AG09309 (cell line): ENCODE measurements at places on chromosomes 4 and X.

DNA sequence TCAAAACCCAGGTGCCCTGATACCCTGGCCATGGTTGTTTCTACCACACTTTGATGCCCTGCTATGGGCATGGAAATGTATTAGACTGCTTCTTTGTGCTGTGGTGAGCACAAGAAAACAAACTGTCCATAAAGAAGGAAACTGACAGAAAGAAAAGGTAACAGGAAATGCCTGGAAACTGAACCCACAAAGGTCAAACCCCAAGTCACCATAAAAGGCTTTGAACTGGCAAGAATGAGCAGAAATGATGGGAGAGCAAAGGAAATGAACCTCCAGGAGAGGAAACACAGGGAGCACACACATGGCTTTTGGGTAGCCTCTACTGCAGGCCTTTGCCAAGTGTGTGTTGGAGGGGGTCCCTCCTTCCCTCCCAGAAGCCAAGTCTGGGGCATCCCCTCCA is 35.0 kb downstream of the LHFPL1 start:
- no peak for DNase-seq

GRCh38 chrX:53681661-53682060 is 4.9 kb downstream of the HUWE1 start:
- DNase-seq: no peak

DNA sequence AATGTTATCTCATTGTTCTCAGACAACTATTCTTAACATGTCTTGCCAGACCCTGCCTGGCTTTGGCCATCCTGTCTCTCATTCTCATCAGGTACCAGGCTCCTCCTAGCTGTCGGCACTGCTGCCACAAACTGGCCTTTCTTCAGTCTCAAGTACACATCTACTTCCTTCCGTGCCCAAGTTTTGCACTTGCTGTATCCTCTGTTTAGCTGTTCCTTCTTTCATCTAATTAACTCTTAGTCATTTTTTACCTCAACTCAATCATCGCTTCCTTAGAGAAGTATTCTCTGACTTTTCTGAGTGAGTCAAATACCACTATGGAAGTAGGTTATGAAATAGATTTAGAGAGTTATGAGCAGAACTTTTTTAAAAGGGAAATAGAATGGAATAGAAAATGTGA is 19.7 kb downstream of the CXCL3 start:
- no peak for DNase-seq

GRCh38 chrX:13287816-13288215 is 32.0 kb downstream of the ATXN3L start:
- no peak for DNase-seq

- no peak for DNase-seq
These were observed 384.8 kb downstream of the PPP4R3C start for GRCh38 chrX:27078371-27078770.

DNA sequence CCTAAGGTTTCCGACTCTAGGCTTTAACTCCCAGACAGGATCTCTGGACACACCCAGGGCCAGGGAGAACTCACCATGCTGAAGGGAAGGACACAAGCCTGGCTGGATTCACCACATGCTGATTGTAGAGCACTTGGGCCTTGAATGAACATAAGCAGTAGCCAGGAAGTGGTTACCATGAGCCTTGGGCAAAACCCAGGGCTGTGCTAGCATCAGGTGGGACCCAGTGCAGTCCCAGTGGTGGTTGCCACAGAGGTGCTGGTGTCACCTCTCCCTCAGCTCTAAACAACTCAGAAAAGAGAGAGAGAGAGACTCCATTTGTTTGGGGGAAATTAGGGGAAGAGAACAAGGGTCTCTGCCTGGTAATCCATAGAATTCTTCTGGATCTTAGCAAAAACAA is 77.0 kb downstream of the KLHL13 start:
- no peak for DNase-seq

DNA sequence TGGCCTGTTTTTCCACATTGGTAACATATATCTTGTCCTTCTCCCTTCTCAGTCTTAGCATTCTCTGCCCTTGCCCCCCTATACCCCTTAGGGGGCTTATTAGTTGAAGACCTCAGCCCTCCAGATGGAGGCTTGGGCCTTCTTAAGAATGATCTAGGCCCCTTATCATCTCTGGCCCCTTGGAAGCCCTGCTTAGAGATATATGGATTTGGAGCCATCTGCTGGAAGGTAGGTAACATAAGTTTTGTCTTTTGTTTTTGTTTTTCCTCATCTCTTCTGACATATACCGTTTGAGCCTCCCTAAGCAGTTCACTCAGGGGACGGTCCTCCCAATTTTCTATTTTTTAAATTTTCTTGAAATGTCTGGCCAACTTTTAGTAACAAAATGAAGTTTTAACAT is 48.3 kb upstream of the NAP1L2 start:
- no peak for DNase-seq

- no peak for DNase-seq
These were observed 134.3 kb downstream of the AMELX start for GRCh38 chrX:11427453-11428071.

- DNase-seq: no peak
These were observed 61.2 kb downstream of the SEL1L3 start for GRCh38 chr4:25801594-25801993.
